IPS-NIHi11 (cell line): ENCODE measurements at places on chromosomes 7 and 10.

DNA sequence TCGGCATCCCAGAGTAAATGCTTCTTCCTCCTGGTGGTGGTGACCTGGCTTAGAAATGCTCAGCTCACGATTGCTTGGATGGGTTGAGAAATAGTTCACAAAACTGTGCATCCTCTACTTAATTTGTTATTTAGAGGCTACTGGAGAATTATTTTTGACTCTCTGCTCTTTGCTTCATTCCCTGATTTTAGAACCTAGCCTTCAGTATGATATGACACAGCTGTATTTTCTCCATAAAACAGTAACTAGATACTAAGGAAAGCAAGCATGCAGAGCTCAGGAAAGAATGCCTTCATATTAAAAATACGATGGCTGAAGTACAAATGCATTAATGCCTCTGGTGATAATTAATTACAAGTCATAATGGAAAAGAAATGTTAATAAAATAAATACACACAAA, 602.0 kb upstream of the COBL start:
- DNase-seq: no peak

DNA sequence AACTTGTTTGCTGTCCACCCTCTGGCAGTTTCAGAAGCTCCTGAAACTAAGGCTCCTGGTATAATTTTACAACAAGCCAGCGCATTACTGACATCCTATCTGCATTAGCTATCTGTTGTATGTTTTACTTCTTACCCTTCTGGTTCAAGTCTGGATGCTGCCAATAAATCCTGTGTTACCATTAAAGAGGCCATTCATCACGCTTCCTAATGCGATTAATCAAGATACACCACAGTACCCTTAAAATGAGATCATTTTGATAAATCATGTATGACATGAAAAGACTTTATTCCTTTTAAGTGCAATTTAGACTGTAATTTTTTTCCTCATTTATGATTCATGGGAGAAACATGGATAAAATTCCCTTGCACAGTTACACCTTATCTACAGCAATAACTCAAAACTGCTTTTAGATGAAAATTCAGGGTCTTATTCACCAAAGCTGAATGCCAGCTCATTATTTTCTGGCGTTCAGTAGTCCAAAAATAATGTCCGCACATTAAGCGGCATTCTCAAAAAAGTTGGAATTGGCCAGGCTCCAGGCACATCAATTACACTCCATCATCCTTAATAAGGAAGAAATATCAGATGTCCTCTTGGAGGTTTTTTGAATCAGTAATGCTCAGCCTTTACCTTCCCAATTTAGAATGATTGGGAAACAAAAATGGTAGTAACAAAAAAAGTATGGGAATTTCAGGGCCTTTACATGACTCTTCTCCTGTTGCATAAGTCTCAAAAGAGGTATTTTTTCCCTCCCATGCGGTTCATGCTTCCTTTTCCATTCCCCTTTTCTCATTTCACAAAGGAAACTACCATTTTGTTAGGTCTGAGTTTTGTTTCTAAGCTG, 878.5 kb downstream of the LRMDA start:
- no peak for DNase-seq

- DNase-seq: peak; percentile 93
Observed at GRCh38 chr7:131945313-131945911, 389.0 kb upstream of the PODXL start.

GRCh38 chr7:139355320-139355719, 4.4 kb upstream of the LUC7L2 start:
- DNase-seq: no peak

- DNase-seq: peak; percentile 12
Observed at GRCh38 chr7:124171068-124171467, 138.2 kb upstream of the TMEM229A start.

- no peak for DNase-seq
Observed at GRCh38 chr7:45660901-45661211, 86.7 kb downstream of the ADCY1 start.

- no peak for DNase-seq
Observed at GRCh38 chr10:49149881-49150280, 16.1 kb upstream of the FAM170B start.

DNA sequence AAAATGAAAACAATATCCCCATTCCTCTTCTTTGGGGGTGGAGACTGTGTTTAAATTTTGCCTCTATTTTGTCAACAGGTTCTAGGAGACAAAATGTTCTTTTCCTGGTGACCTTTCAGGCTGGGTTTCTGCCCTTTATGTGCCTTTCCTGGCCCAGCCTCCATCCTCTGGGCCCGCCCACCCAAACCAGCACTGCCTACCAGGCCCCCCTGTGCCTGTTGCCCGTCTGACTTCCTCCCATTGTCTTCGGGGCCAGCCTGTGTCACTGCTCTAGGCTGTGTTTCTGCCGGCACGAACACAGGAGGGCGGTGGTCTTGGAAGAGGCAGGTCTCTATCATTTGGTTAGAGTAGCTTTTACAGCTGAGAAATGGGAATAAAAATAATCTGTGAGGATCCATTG, 13.9 kb downstream of the TSPAN14 start:
- DNase-seq: peak; percentile 81

DNA sequence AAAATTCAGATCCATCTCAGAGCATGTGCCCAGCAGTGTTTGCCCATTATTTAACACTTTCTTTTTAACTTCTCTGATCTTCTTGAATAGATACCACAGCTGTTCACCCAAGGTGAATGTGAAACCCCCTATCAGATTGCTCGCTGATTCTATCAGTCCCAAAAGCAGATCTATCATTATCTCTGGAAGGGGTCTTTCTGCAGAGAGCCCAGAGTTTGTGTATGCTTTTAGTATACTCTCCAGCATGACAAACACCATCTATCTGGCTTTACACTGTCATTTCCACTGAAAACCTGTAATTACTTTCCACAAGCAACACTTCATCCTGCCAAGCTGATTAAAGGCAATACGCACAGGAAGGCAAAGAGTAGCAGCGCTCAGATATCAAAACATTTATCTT, 168.2 kb downstream of the CACNA2D1 start:
- DNase-seq: no peak

- peak; percentile 9 for DNase-seq
Observed at GRCh38 chr7:84364708-84365107, 170.1 kb upstream of the SEMA3A start.

DNA sequence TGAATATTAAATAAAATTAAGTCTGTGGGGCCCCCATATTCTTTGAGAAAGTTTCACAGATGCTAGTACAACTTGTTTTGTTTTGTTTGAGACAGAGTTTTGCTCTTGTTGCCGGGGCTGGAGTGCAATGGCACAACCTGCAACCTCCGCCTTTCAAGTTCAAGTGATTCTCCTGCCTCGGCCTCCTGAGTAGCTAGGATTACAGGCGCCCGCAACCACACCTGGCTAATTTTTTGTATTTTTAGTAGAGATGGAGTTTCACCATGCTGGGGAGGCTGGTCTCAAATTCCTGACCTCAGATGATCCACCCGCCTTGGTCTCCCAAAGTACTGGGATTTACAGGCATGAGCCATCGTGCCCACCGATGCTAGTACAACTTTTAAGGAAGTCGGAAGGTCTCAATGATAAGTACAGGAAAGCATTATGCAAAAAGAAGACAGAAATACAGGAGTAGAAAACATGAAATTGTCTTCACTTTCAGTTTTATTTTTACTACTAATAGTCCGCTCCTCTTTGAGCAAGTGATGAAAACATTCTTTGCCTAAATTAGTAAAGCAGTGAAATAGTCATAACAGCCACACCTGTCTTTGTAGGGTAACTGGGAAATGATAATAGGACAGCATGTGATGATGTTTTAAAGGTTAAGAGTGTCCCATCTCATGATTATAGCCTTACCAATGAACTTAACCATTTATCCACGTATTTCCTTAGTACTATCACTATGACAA, 147.5 kb downstream of the SEMA3D start:
- no peak for DNase-seq

GRCh38 chr7:133873187-133873586, 254.0 kb upstream of the LRGUK start:
- DNase-seq: no peak

- no peak for DNase-seq
Observed at GRCh38 chr10:18424200-18424599, 227.2 kb downstream of the NSUN6 start.

DNA sequence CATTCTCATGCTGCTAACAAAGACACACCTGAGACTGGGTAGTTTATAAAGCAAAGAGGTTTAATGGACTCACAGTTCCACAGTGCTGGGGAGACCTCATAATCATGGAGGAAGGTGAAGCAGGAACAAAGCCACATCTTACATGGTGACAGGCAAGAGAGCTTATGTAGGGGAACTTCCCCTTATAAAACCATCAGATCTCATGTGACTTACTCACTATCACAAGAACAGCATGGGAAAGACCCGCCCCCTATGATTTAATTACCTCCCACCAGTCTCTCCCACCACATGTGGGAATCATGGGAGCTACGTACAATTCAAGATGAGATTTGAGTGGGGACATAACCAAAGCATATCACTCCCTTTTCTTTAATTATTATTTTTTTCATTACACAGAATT, 16.6 kb downstream of the COL28A1 start:
- DNase-seq: no peak

DNA sequence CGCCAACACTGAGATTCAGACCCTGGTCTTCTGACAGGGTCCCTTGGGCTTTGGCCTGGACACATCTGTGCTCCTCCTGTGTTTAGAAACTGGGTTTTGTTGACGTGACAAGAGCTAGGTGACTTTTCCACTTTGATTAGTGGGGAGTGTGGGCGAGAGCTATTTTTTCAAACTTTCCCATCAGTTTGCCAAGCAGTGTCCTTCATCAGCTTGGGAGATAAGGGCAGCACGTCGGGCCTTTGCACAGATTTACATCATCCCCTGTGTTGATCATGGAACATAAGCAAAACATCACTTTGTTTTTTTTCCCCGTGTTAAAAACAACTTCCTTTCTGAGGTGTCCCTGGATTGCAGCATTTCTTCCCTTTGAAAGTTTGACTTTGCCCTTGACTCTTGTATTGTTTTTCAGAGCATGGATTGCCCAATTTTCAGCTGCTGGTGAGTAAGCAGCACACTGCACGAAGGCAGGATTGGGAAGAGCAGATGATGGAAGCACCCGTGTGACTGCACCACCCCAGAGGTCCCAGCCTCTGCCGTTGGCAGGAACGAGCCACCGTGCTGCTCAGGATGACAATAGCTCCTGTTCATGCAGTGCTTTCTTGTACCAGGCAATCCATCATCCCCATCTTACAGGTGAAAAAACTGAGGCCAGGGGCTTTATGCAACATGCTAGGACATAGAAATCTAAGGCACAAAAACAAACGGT, 6.4 kb upstream of the IGFBP1 start:
- no peak for DNase-seq

- DNase-seq: no peak
Observed at GRCh38 chr7:137003566-137003965, 135.1 kb downstream of the CHRM2 start.

GRCh38 chr7:124702385-124702784, 63.2 kb downstream of the GPR37 start:
- DNase-seq: no peak

GRCh38 chr10:43230909-43231522, 35.8 kb downstream of the RASGEF1A start:
- no peak for DNase-seq

DNA sequence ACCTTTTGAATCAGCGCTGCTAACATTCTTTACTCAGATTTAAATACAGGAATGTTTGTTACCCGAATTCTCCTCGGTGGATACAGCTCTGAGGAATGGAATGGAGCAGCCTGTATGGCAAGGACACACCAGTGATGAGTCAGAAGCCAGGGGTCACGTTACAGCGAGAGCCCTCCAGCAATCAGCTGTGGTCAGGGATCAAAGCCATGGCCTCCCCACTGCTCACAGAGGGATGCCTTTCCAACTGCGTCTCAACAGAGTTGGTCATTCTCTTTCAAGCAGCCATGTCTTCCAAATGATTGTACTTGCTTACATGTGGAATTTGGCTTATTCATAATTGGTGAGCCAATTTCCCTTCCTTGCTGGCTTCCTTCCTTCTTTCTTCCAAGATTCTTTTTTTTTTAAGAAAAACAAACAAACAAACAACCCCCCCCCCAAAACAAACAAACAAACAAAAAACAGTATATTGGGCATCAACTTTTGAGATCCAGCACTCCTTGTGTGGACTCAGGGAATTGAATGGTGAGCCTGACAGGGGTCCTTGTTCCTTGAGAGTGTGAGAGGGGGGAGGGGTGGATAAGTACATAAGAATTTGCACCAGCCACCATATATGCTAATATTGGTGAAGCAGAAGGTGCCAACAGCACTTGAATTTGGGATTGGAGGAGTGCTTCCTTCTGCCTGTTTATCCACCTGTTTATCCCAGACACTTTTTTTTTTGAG, 100.2 kb downstream of the ATXN7L1 start:
- DNase-seq: peak; percentile 81

DNA sequence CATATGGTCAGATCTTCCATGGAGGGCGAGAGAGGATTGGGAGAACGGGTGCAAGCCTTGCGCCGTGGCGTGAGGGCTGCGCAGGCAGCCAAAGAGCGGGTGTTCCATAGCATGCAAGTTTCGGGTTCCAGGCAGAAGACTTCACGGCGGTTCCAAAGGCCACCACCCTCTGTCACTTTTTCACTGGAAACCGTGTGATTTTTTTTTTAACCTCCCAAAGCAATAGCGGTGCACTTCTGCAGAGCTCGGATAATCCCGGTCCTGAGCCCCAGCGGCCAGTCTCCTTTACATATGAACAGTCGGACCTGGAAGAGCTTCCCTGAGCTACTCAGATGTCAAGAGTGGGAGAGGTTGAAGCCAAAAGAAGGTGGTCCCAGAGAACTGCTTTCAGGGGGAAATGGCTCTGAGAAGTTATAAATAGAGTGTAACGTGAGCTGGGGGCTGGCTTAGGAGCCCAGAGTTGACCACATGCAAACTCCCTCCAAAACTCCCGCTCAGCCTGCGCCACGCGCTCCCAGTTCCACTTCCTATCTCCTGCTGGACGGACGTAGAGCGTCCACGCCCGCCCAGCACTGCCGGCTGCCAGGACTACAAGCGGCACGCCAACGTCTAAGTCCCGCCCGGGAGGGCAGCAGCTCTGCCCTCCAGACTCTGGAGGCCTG, at the start of gene MEOX2:
Gene MEOX2, minus strand, starts transcription at position 389 of the 662 bp plus-strand sequence. Its CDS starts 281 bp downstream, at position 108.
- peak; percentile 25 for DNase-seq

- no peak for DNase-seq
Observed at GRCh38 chr7:134315679-134316538, 821 bp downstream of the SLC35B4 start.

DNA sequence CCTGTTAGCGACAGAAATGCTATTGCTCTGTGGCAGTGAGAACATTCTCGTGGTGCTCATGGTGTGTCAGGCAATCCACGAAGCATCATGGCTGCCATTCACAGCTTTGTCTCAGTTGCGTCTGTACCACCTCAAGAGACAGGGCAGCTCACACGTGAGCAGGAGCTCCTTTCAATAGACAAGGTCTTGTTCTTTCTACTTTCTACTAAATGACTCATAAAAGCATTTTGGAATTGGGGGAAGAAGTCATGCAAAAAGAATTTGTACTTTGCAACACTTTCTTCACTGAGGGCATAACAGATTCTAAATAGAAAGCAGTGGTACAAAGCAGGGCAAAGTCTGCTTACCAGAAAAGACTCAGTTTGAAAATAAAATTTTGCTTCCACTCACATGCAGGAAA, 638.5 kb downstream of the PHTF2 start:
- DNase-seq: no peak

- DNase-seq: no peak
Observed at GRCh38 chr10:89975771-89976170, 274.4 kb downstream of the KIF20B start.
